ENCODE measurements at places on chromosomes 2 and 18. TPM values are rescaled to one million over a fixed set of nuclear protein-coding genes. Genes with fewer than 3 reads are reported as not detected.

The GNAL gene
- 59.8 TPM for total RNA-seq

The TCF23 gene
- total RNA-seq, result not detected

The ANKRD30B gene
- total RNA-seq, result 2.2 TPM

The PRKAG3 gene
- not detected for total RNA-seq

The TSPYL6 gene
- 0.31 TPM for total RNA-seq

The CYP26B1 gene
- 3.4 TPM for total RNA-seq

The GPR155 gene
- 11.6 TPM for total RNA-seq

The LAMA3 gene
- 6.6 TPM for total RNA-seq

The DPP4 gene
- total RNA-seq, result 9.4 TPM

The CTNNA2 gene
- total RNA-seq, result 249 TPM

The TEKT4 gene
- not detected for total RNA-seq

The CCDC85A gene
- total RNA-seq, result 34.4 TPM

The SLC8A1 gene
- total RNA-seq, result 160 TPM

The GLB1L gene
- 3.4 TPM for total RNA-seq

The CDCA7 gene
- 26.6 TPM for total RNA-seq

The UGT1A10 gene
- total RNA-seq, result not detected

The KRTCAP3 gene
- not detected for total RNA-seq

The NAT8 gene
- total RNA-seq, result not detected

The TANC1 gene
- total RNA-seq, result 16.0 TPM

The NFATC1 gene
- total RNA-seq, result 0.94 TPM

The ZNF385B gene
- 18.2 TPM for total RNA-seq

Measured in parietal lobe (tissue), 2 donors.